ENCODE measurements at places on chromosomes 13 and 19.

DNA sequence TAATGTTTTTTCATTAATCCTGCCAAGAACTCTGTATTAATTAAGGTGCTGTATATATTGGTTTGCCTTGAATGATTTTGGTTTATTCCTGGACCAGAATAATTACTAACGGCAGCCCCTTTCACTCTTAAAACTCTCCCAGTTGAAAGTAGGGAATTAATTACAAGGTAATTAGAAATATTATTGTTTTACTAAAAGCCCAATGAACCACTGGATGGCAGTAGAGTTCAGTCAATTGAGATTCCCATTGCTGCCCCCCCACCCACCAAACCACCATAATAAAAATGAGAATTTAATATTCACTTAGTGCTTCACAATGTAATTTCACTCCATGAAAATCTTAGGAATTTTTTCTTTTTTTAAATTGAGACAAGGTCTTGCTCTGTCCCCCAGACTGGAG lies 13.7 kb downstream of the WBP4 start:
- DNase-seq, result no peak

GRCh38 chr19:28980236-28980868 lies 232.6 kb downstream of the UQCRFS1 start:
- DNase-seq, result no peak

DNA sequence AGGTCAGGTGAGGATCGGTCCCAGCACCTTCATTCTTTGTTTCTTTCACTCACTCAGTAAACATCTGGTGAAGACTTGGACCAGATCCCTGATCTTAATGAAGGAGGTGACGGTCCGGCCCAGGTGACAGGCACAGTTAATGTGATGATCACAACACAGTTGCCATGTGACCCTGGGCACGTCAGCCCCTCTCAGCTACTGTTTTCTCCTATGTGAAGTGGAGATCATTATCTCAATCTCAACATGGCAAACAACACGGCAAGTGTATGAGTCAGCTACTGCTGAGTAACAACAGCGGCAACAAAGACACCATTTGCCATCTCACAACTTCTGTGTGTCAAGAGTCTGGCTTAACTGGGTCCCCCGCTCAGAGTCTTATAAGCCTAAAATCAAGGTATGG lies 74.6 kb downstream of the GNG7 start:
- DNase-seq, result no peak

GRCh38 chr13:26529441-26529840 lies 28.0 kb upstream of the WASF3 start:
- no peak for DNase-seq

DNA sequence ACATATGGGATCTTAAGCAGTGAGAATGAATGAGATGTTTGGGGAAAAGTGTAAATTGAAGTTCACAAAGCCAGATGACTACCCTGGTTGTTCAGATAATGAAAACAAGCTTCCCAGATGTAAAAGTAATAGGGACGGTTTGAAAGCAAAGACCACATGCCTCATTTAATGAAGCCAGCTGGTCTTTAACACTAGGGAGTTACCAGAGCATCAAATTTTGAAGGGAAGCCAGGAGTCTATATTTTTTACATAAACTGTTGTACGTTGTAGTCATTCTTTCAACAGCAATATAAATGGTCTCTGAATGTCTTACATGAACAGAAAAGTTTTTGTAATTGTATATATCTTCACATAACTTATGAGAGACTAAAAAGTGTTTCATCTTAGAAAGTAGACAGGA lies 2604.5 kb upstream of the PCDH20 start:
- DNase-seq, result no peak

GRCh38 chr13:33884531-33885220 lies 66.7 kb downstream of the RFC3 start:
- DNase-seq, result no peak

- no peak for DNase-seq
Observed at GRCh38 chr13:46058268-46058667, 5.7 kb upstream of the ZC3H13 start.

GRCh38 chr19:15251010-15251748 lies 18.9 kb upstream of the EPHX3 start:
- DNase-seq, result no peak

DNA sequence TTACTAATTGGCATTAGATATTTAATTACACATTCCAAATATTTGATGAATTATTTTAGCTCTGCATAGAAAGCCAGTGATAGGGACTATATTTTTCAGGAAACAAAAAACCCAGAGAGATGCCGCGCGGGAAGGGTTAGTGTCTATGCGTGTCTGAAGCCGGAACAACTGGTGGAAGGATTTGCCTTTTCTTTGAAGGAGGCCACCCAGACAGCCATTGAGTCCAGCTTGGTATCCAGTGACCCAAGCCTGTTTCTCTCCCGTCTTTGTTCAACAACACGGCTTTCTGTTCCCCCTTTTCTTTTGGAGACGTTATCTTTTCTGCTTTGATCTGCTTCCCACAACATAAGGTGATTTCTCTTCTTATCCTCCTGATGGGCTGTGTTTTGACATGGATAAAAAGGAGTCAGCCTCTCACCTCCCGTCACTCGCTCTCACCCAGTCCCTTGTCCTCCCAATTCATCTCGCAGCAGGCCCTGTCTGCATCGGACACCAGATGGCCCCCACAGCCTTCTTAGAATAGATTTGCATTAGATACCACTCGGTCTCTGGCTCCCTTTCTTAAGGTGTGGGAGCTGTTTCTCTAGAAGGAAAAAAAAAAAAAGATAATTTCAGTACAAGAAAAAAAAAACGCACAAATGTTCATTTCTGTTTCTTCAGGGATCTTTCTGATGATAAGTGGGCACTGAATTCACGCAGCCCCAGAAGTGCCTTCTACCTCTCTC lies 361.8 kb downstream of the ZNF536 start:
- DNase-seq, result no peak

GRCh38 chr19:29326849-29327840 lies 114.2 kb upstream of the UQCRFS1 start:
- DNase-seq, result no peak

DNA sequence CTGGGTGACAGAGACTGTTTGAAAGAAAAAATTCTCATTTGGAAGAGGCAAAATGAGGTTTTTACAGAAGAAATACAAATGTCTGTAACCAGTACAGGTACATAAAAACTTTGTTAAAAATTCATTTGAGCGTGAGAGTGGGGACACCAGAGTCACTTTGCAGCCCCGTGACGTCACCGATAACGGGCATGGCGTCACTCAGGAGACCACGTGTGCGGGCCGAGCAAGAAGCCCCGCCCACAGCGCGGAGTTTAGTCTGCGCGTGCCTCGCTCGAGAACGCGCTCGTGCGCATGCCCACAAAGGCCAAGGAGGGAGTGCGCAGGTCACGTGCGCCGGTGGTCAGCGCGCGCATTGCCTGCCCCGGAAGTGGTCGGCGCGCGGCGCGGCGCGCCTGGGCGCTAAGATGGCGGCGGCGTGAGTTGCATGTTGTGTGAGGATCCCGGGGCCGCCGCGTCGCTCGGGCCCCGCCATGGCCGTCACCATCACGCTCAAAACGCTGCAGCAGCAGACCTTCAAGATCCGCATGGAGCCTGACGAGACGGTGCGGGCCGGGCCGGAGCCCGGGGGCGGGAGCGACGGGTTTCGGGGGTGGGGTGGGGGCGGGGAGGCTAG lies at the start of gene RAD23A:
TSS of gene RAD23A (plus strand) at position 384 of the 613 bp plus-strand sequence. CDS start at position 471, 87 bp downstream.
- peak; percentile 96 for DNase-seq

GRCh38 chr19:8001995-8002849 lies 3.2 kb downstream of the ELAVL1 start:
- peak; percentile 67 for DNase-seq

GRCh38 chr19:2680808-2681207 lies 21.7 kb downstream of the GNG7 start:
- no peak for DNase-seq

DNA sequence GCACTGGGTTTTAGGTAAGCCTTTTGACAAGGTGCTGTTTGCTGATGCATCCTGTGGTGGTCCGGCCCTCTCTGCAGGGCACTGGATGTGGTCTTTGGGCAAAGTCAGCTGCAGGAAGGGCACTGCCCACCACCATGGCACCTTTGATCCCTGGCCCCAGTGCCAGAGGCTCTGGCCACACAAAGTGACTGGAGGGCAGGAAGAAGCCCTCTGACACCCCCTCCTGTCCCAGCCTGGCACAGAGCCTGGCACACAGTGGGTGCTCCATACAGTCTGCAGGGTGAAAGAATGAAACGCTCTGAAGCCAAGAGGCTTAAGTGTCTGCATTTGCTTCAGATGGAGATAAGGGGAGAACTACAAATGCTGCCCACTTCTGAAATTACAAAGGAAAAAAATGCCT lies 47.6 kb upstream of the CNMD start:
- DNase-seq, result no peak

- DNase-seq, result no peak
Observed at GRCh38 chr13:100235311-100235901, 146.5 kb downstream of the PCCA start.

- DNase-seq, result peak; percentile 67
Observed at GRCh38 chr19:8585894-8586750, 8.9 kb upstream of the MYO1F start.

- DNase-seq, result no peak
Observed at GRCh38 chr19:46113726-46114125, 10.8 kb downstream of the IGFL3 start.

GRCh38 chr13:73421310-73421912 lies 362.6 kb downstream of the KLF5 start:
- no peak for DNase-seq

DNA sequence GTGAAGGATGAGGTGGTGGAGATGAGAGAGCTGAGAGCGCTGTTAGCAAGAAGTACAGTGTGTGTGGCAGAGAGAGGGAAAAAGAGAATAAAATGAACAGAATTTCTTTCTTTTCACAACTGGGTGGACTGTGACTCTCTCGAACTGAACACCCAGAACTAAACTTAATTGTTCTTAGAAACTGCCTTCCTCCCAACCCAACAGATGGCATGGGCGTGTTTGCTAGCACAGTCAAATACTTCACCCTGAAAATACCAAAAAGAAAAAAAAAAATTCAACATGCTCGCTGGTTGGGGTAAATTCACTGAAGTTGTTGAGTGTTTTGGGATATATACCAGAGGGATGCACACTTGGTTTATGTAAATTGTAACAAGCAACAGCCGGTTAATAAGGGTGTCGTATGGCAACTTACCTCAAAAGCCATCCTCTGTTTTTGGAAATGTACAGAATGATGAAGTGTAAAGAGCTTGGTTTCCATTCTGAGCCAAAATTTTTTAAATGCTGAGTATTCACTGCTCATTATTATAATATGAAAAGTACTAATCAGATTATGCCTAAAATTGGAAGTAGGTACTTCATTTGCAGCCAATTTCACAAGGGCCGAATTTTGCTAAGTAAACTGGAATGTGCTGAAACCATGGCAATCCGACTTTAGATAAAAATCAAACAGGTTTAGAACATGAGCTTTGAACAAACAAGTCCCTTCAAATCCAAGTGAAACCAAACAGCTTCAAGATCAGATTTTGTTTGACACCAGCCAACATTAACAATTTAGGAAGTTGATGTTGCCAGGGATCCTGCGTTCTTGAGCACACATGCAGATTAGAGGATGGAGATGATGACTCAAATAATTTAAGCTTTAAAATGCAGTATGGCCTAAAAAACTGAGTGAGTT lies 115.8 kb downstream of the ZIC5 start:
- DNase-seq, result no peak

- DNase-seq, result no peak
Observed at GRCh38 chr13:80572923-80573316, 232.0 kb upstream of the SPRY2 start.

DNA sequence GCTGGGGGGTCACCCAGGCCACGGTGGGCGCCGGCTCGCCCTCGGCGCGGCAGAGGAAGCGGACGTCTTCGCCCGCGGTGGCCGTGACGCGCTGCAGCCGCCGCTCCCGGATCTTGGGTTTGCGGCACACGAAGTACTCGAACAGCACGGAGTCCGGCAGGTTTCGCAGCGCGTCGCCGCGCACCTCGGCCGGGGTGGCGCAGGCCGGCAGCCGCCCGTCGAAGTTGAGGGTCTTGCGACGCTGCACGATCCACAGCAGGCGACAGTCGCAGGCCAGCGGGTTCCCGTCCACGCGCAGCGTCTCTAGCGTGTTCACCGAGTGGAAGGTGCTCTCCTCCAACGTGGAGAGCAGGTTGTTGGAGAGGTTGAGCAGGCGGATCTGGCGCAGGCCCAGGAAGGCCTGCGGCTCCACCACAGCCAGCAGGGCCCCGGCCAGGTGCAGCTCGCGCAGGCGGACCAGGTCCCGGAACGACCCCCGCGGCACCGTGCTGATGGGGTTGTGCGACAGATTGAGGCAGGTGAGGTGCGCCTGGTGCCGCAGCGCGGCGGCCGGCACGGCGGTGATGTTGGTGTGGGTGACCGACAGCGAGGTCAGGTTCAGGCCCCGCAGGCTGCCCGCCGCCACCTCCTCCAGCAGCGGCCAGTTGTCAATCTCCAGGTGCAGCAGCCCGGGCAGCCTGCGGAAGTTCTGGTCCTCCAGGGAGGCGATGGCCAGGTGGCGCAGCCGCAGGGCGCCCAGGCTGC lies 8.6 kb upstream of the PEAK3 start:
- DNase-seq, result no peak

DNA sequence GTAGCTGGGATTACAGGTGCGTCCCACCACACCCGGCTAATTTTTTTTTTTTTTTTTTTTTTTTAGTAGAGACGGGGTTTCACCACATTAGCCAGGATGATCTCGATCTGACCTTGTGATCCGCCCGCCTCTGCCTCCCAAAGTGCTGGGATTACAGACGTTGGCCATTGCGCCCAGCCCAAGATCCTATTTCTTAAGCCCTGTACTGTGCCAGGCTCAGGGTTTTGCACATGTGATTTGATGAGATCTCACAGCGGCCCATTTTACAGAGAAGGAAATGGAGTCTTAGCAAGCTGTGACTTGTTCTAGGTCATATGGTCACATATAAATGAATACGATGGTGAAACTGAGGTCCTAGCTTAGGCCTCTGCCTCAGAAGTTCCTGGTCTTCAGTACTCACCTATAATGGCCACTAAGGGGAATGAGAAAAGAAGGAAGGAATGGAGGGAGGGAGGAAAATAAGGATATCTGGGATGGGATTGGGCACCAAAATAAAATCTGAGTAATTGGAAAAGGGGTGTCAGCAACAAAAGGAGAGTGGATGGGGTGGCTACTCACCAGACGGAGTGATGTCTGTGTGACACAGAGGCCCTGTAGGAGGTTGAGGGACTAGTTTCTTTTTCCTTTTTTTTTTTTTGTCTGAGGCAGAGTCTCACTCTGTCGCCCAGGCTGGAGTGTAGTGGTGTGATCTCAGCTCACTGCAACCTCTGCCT lies 1.3 kb downstream of the OSCAR start:
- no peak for DNase-seq

GRCh38 chr13:30605052-30605451 lies 12.7 kb upstream of the USPL1 start:
- no peak for DNase-seq

GRCh38 chr19:12884926-12885748 lies 1.9 kb downstream of the KLF1 start:
- DNase-seq, result peak; percentile 79

GRCh38 chr13:36796052-36796451 lies 23.0 kb upstream of the RFXAP start:
- no peak for DNase-seq

DNA sequence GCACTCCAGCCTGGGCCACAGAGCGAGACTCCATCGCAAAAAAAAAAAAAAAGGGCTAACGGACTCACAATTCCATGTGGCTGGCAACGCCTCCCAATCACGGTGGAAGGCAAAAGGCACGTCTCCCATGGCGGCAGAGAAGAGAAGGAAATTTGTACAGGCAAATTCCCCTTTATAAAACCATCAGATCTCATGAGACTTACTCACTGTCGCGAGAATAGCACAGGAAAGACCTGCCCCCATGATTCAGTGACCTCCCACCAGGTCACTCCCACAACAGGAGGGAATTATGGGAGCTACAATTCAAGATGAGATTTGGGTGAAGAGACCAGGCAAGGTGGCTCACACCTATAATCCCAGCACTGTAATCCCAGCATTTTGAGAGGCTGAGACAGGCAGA lies 18.7 kb upstream of the NMRK2 start:
- no peak for DNase-seq

GRCh38 chr13:101988140-101988539 lies 413.7 kb downstream of the FGF14 start:
- no peak for DNase-seq

Data from T-helper 17 cell (primary cell).